ENCODE measurements at places on chromosomes 2 and 18. TPM values are rescaled to one million over a fixed set of nuclear protein-coding genes. Genes with fewer than 3 reads are reported as not detected.
A peak's percentile ranks its signal among the peaks of the same experiment; 100 is the strongest.

DNA sequence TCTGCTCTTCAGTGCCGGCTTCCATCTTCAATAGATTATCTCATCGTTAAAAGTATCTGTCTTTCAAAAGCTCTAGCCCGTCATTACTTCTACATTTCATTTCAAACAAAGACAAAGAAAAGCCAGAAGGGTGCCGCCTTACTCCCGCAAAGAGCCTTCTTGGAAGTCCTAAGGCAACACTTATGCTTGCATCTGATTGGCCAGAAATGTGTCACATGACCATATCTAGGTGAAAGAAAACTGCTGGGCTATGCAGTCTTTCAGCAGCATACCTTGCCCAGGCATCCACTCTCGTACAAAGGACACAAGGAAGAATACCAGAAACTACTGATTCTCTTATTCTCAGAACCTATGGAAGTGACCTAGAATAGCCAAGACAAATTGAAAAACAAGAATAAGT is 217.1 kb upstream of the SLC35G4 start:
- DNase-seq: no peak

DNA sequence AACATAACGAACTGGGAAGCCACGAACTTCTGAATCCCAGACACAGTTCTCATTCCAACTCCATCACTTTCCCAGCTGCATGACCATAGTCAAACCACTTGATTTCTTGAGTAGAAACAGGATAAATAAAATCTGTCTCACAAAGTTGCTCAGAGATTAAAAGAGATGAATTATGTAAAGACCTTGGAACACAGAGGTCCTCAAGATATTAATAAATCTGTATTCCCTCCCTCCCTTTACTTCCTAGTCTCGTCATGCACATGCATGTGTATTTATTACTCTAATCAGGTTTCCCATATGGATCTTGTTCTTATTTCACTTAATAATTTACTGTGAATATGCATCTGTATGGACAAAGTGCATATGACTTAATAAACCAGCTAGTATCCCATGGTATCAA is 21.1 kb upstream of the CSRNP3 start:
- peak; percentile 76 for DNase-seq

DNA sequence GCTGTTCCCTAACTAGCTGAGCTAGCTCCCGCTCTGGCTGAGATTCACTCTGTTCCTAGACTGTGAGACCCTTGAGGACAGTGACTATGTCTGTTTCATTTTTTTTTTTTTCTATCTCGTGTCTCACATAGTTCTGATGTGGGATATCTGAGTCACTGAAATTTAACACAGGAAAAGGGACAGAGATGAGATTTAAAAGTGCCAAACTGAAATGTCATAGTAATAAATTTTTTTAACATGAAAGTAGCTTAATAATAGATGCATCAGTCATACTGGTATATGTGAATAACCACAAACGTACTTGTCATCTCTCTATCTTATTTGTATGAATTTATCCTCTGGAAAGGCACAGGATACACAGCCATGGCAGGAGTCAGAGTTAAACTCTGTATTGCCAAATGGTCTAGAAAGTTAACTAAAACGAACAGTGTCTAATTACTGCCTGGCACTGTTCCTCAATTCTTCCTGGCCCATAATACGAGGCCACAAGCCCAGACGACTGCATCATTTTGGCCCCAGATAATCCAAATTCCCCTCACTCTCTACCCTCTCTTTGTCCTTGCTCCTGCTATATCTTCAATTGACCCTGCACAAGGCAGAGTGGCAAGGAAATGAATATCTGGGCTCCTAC is 87.5 kb downstream of the SATB2 start:
- no peak for DNase-seq

DNA sequence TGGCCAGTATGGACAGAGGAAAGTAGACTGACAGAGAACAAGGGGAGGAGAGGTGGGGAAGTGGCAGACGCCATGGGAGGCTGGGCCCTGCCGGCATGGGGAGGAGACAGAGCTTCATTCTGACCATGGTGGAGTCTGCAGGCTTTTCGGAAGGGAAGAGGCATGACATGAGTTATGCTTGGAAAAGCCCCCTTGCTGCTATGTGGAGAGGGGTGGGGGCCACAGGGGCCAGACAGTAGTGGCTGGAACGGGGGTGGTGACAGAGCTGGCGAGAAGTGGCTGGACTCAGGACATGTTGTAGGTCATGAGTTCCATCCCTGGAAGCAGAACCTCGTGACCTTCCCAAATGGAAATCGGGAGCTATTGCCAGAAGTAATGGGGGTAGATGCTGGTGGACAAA is 66.7 kb upstream of the DAPL1 start:
- DNase-seq: no peak

DNA sequence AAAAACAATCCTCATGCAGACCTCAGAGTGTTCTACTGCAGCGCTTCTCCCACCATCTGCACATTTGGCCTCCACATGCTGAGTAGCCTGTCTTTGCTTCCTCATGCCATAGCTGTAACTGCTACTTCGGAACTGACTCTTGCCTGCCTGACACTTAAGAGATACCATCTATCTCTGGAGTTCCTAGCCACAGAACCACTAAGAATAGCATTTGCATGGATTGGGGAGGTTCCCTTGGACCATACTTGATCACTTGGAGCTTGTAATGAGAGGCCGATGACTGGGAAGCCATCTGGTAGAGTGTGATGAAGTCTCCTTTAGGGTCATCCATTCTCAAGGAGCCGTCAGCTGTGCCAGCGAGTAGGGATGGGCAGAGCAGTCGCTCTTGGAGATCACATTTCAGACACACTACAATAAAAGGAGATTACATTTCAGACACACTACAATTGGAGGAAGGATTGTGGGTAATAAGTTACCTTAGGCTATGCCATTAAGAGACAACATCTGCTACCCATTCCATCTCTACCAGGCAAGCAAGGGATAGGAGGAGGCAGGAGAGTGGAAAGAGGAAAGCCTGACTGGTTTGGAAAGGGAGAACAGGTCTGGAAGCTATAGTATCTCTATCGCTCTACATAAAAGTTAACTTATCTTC is 21.8 kb downstream of the DOK1 start:
- no peak for DNase-seq

DNA sequence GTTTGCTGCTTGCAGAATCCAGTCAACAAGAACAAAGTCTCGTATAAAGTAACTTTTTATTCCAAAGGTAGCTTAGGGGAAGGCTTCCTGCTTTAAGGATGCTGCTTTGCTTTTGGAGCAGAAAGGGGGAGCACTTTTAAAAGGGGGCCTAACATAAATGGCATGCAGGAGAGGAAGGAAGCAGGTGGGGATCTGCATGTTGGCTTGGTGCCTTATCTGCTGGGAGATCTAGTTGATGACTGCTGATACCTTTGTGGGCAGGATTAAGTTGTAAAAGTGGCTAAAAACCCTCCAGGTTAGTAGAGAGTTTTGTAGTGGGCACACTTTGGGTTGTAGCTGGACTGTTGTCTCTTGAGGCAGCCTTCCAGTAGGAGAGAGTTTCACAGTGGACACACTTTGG is 22.5 kb downstream of the UBR3 start:
- DNase-seq: no peak

Gene IER3IP1
- 25.3 TPM for polyA plus RNA-seq

Gene UGT1A6
- 0.22 TPM for polyA plus RNA-seq

Gene FOXD4L1
- 0.21 TPM for polyA plus RNA-seq

Gene OTX1
- not detected for polyA plus RNA-seq

All from right lung (tissue), 10 donors.